ENCODE measurements at places on chromosomes 5 and 9. TPM values are rescaled to one million over a fixed set of nuclear protein-coding genes. Genes with fewer than 3 reads are reported as not detected.

- no peaks in the 10 kb centered on the region for H3K36me3 ChIP-seq
- H3K4me3 ChIP-seq = peak overlapping the region; percentile 82
- H3K27ac ChIP-seq = peak overlapping the region; percentile 95
Measured at GRCh38 chr9:86354818-86355309, 654 bp upstream of the TUT7 start.

- no peak overlapping the region for H3K27ac ChIP-seq
- no peaks in the 10 kb centered on the region for H3K27me3 ChIP-seq
- no peaks in the 10 kb centered on the region for H3K36me3 ChIP-seq
- H3K4me3 ChIP-seq = no peak overlapping the region
- H3K4me1 ChIP-seq = no peaks in the 10 kb centered on the region
- no peak for ATAC-seq
Measured at GRCh38 chr5:137199966-137200365, 299.2 kb downstream of the SPOCK1 start.

GRCh38 chr5:135313405-135313804 is 85.6 kb downstream of the MACROH2A1 start:
- no peaks in the 10 kb centered on the region for H3K4me1 ChIP-seq
- no peaks in the 10 kb centered on the region for H3K36me3 ChIP-seq
- no peak overlapping the region for H3K4me3 ChIP-seq
- no peak overlapping the region for H3K27ac ChIP-seq

Gene FOCAD
- 23.0 TPM for total RNA-seq

GRCh38 chr9:84366683-84367082 is 26.1 kb upstream of the SLC28A3 start:
- H3K27me3 ChIP-seq = no peaks in the 10 kb centered on the region
- H3K4me1 ChIP-seq = no peaks in the 10 kb centered on the region
- no peaks in the 10 kb centered on the region for H3K36me3 ChIP-seq
- H3K27ac ChIP-seq = no peak overlapping the region
- ATAC-seq = no peak

Gene IGFBPL1
- 2.4 TPM for total RNA-seq

GRCh38 chr5:4881366-4882002 is 258.6 kb upstream of the ADAMTS16 start:
- peaks cover 6% of the 10 kb centered on the region for H3K27me3 ChIP-seq
- no peak overlapping the region for H3K4me3 ChIP-seq
- ATAC-seq = peak; percentile 30
- no peaks in the 10 kb centered on the region for H3K36me3 ChIP-seq

Gene GRXCR2
- total RNA-seq = not detected

DNA sequence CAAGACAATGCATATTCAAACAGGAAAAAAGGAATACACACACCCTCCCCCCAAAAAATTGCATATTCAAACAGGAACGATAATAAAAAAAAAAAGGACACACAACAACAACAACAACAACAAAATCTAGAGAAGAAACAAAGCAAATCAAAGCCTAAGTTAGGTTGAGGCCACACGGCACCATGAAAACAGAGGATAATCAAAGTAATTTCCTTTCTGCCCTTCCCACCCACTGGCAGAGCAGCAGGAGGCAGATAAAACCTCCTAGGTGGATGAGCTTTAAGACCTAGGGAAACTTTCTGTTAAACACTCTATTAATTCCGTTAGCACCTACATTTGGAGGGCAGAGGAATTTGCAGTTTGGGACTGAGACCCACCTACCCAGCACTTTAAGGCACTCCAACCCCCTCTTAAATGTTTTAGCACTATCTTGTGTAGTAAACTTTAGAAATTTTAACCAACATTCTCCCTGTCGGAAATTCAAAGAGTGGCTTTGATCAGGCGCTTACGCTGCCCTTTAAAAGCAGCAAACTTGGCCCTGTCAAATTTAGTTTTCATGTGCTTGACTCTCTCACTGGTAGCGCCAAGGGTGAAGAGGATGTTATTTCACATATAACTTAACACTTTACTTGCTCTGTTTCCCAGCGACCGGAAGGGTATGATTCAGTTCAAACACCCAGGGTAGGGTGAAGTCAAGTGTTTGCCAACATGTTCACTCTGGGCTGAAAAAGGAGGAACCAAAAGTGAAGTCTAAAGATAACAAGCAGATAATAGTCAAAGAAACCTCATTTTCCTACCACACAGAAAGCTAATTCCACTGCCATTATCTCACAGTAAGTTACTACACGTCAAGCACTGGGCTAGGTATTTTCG is 9.2 kb downstream of the ENC1 start:
- no peak for ATAC-seq
- no peak overlapping the region for H3K4me3 ChIP-seq
- no peaks in the 10 kb centered on the region for H3K36me3 ChIP-seq
- H3K4me1 ChIP-seq = peaks cover 22% of the 10 kb centered on the region
- no peak overlapping the region for H3K27ac ChIP-seq

Gene PCDHA3
- 0.94 TPM for total RNA-seq

GRCh38 chr9:12993466-12993865 is 218.6 kb downstream of the LURAP1L start:
- H3K36me3 ChIP-seq = no peaks in the 10 kb centered on the region
- no peak for ATAC-seq
- H3K4me1 ChIP-seq = no peaks in the 10 kb centered on the region

Gene GPR150
- 0.39 TPM for total RNA-seq

DNA sequence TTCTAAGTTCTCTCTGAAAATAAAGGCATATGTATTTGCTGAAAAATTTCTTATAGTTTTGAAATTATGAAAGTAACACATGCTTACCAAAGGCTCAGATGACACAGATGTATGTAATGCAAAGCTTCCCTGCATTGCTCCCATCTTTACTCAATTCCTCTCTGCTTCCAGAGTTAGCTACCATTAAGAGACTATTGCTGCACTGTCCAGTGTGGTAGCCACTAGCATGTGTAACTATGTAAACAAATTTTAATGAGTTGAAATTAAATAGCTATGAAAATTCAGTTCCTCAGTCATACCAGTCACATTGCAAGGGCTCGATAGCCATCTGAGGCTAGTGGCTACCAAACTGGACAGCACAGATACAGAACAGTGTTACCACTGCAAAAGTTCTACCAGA is 17.9 kb downstream of the FRMD3 start:
- H3K27ac ChIP-seq = no peak overlapping the region
- H3K4me1 ChIP-seq = no peaks in the 10 kb centered on the region
- H3K4me3 ChIP-seq = no peak overlapping the region
- ATAC-seq = no peak
- no peaks in the 10 kb centered on the region for H3K27me3 ChIP-seq
- H3K36me3 ChIP-seq = no peaks in the 10 kb centered on the region

Gene ENTREP1
- total RNA-seq = 24.6 TPM

Gene BTNL9
- total RNA-seq = 7.5 TPM

DNA sequence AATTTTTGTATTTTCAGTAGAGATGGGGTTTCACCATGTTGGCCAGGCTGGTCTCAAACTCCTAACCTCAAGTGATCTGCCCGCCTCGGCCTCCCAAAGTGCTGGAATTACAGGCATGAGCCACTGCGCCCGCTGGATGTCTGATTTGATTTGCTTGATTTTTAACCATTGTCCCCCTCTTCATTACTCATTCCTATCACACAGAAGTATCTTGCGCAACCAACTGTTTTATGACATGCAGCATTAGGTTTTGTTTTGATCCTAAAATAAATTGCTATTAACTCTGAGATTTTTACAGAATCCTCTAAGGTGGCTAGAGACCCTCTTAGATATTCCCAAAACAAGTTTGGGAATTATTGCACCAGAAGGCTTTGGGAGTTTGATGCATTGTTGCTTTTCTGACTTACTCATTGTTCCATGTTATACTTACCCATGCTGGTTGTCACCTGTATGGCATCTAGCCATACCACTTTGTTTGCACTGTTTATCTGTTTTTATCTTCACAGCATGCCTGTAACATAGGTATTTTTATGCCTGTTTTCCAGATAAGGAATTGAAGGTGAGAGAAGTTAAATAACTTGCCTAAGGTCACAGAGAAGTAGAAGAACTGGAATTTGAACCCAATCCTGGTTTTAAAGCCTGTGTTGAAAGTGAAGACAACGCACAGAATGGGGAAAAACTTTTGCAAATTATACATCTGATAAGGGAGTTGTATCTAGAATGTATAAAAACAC is 35.9 kb upstream of the PWWP2A start:
- no peak overlapping the region for H3K4me3 ChIP-seq
- ATAC-seq = no peak
- H3K27ac ChIP-seq = no peak overlapping the region
- no peaks in the 10 kb centered on the region for H3K27me3 ChIP-seq
- no peaks in the 10 kb centered on the region for H3K36me3 ChIP-seq

Gene ELOVL7
- total RNA-seq = 3.6 TPM

GRCh38 chr9:109726119-109726518 is 53.9 kb upstream of the PALM2AKAP2 start:
- ATAC-seq = no peak
- H3K4me3 ChIP-seq = no peak overlapping the region
- H3K4me1 ChIP-seq = no peaks in the 10 kb centered on the region
- no peaks in the 10 kb centered on the region for H3K36me3 ChIP-seq
- no peak overlapping the region for H3K27ac ChIP-seq
- H3K27me3 ChIP-seq = no peaks in the 10 kb centered on the region

- H3K27me3 ChIP-seq = no peaks in the 10 kb centered on the region
- no peak overlapping the region for H3K27ac ChIP-seq
- ATAC-seq = peak; percentile 84
- H3K4me3 ChIP-seq = no peak overlapping the region
- peaks cover 32% of the 10 kb centered on the region for H3K4me1 ChIP-seq
Measured at GRCh38 chr5:78483809-78484521, 123.5 kb downstream of the SCAMP1 start.

Gene SMIM33
- not detected for total RNA-seq

DNA sequence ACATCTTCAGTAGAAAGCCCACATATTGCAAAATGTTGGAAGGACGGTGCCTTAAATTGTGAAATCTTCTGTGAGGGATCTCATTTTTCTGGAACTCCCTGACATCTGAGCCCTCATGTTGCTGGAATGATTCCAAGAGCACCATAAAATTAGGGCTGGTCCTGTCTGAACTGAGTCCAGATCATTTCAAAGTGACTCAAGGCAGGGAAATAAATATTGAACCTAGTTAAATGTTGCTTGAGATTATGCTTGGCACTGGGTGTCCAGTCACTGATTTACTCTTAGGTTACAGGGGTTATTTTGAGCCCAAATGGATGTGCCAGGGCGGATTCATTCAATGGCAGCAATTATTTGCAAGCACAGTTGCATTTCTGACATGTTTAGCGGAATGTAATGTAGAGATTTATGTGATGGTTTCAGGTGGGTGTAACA is 437.0 kb downstream of the PIK3R1 start:
- no peaks in the 10 kb centered on the region for H3K36me3 ChIP-seq
- no peaks in the 10 kb centered on the region for H3K27me3 ChIP-seq
- H3K4me1 ChIP-seq = no peaks in the 10 kb centered on the region

Gene CCNI2
- not detected for total RNA-seq

Gene RNF14
- total RNA-seq = 115 TPM

DNA sequence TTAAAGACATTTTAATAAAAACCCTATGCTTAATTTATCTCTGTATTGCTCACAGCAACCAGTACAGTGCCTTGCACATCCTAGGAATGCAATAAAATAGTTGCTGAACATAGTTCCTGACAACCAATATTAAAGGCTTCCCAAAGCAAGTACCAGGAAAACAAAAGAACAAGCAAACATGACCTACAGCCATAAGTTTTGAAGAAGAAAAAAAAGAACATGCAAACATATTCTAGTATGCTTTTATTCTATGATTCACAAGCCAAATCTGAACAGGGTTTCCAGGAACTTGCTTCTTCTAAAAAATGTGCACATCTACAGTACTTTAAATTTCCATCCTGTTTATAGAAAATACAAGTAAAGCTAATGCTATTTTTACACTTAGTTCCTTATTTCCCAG is 4.5 kb downstream of the CEMIP2 start:
- no peak for ATAC-seq
- no peak overlapping the region for H3K27ac ChIP-seq
- H3K4me1 ChIP-seq = peaks cover 12% of the 10 kb centered on the region
- H3K27me3 ChIP-seq = no peaks in the 10 kb centered on the region
- H3K4me3 ChIP-seq = no peak overlapping the region
- no peaks in the 10 kb centered on the region for H3K36me3 ChIP-seq

DNA sequence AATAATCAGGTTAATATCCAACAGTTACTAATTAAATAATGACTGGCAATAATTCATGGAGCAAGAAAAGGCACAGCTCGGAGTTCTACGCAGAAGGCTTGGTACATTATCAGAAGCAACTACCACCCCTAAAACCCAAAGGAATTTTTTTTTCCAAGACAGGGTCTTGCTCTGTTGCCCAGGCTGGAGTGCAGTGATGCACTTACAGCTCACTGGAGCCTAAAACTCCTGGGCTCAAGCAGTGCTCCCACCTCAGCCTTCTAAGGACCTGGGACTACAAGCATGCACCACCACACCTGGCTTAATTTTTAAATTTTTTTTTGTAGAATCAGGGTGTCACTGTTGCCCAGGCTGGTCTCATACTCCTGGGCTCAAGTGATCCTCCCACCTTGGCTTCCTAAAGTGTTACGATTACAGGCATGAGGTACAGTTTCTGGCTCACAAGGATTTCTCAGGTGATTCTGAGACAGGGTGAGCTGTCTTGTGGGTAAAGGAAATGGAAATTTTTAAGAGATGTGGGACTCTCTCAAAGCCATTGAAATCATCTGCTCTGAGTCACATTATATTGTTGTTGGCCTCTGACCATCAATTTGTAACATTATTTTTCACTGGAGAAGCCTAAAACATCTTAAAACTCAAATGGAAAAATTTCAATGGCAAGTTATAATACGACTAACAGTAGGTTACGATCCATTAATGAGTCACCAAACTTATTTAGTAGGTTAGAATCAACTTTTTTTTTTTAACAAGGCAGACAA is 19.7 kb upstream of the HSDL2 start:
- no peaks in the 10 kb centered on the region for H3K27me3 ChIP-seq
- ATAC-seq = no peak
- no peaks in the 10 kb centered on the region for H3K36me3 ChIP-seq
- H3K4me1 ChIP-seq = no peaks in the 10 kb centered on the region
- no peak overlapping the region for H3K27ac ChIP-seq

DNA sequence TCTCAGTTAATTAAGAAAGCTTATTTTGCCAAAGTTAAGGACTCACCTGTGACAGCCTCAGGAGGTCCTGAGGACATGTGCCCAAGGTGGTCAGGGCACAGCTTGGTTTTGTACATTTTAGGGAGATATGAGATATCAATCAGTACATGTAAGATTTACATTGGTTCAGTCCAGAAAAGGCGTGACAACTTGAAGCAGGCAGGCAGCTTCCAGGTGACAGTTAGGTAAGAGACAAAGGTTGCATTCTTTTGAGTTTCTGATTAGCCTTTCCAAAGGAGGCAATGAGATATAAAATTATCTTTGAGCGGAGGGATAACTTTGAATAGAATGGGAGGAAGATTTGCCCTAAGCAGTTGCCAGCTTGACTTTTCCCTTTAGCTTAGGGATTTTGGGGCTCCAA is 47.8 kb downstream of the SLC1A1 start:
- H3K36me3 ChIP-seq = no peaks in the 10 kb centered on the region
- no peak for ATAC-seq
- H3K4me3 ChIP-seq = no peak overlapping the region
- H3K27me3 ChIP-seq = no peaks in the 10 kb centered on the region

GRCh38 chr9:116479056-116479544 is 208.0 kb upstream of the TRIM32 start:
- no peaks in the 10 kb centered on the region for H3K27me3 ChIP-seq
- no peak overlapping the region for H3K27ac ChIP-seq
- ATAC-seq = no peak
- no peak overlapping the region for H3K4me3 ChIP-seq
- no peaks in the 10 kb centered on the region for H3K36me3 ChIP-seq
